ENCODE measurements at places on chromosomes 3 and 15.

- no peak for DNase-seq
Measured at GRCh38 chr15:27244047-27244446, 273.1 kb downstream of the GABRG3 start.

DNA sequence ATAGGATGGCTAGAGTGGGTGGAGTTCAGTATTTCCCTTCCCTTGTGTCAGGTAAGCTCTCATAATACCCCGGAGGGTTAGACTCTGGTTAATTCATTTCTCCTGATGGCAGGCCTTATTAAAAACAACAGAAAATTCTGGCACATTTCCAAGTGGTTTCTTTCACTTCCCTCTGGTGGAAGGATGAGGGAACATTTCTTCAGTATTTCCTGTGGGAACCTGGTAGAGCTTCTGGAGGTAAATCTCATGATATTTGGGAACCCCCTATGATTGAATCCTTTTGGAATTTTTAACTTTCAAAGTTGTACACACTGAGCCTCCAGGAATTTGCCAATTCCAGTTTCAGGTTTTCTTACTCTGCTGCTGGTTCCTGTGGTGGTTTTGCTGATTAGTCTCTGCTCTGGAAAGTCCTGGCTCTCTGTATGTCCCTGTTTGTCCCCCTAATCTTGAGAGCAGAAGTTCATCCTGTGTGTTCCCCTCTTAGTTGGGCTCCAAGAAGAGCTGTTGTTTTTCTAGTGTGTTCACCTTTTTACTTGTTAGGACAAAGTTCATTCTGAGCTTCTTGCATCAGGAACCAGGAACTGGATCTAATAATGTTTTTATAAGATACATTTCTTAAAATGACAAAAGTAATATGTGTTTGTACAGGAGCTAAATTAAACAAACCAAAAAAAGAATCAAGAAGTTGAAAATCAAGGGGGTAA is 12.1 kb downstream of the CHRNA7 start:
- no peak for DNase-seq

DNA sequence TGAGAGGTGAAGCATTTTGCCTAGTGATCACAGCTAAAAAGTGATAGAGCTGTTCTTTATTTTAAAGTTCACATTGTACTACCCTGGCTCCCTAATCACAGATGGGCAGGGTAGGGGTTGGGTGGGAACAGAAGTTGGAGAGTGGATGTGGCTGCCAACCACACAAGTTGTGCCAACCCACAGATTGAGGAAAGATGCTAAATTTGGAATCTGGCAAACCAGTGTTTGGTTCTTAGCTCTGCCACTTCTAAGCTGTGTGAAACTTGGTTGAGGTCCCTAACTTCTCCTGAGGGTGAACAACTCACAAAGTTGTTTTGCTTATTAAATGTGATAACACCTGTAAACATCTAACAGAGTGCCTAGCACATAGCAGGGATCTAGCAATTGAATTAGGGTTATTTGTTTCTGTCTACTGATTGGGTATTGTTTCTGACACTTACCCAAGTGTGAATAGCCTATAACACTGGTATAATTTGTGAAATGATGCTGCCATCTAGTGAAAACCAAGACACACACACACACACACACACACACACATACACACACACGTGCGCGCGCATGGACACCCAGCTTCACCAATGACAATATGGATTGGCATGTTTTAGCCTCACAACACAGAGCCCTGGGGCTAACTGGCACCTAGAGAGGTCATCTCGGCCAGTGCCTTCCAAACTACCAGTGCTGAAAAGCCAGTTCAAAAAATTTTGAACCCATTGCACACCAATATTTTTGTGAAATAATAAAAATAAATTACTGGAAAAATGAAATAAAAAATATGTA is 25.3 kb downstream of the ADGRG7 start:
- no peak for DNase-seq

- no peak for DNase-seq
Measured at GRCh38 chr15:38588672-38589071, 24.1 kb upstream of the RASGRP1 start.

GRCh38 chr15:86797135-86797534 is 717.5 kb downstream of the AGBL1 start:
- DNase-seq = no peak

DNA sequence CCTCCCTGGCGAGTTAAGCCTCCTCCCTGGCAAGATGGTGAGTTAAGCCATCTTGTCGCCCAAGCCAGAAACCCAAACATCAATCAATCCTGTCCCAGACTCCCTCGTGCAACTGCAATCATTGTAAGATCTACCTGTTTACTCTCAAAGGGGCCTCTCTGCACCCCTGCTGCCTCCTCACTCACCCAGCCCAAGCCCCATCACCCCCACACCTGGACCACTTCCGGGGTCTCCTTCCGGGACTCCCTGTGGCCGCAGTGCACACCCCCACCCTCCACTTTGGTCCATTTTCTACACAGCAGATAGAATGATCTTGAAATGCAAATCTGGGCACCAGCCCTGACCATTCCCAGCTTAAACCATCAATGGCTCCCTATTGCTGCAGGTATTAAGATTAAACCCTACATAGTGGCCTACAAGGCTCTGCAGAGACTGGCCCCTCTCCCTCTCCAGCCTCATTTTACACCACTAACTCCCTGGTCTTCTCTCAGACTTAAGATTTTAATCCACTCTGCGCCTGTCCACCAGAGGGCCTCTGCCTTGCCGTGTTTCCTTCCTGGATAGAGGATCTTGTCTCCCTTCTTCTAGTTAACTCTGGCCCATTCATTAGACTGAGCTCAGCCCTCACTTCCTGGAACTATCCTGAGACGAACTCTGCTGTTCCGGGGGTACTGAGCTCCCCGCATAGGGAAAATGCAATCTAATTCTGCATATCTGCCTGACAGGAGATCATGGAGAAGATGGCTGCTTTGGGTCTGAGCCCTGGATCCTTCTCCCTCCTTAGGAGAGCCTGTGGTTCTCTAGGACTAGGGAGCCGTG is 41.9 kb upstream of the SLC6A1 start:
- peak; percentile 38 for DNase-seq

DNA sequence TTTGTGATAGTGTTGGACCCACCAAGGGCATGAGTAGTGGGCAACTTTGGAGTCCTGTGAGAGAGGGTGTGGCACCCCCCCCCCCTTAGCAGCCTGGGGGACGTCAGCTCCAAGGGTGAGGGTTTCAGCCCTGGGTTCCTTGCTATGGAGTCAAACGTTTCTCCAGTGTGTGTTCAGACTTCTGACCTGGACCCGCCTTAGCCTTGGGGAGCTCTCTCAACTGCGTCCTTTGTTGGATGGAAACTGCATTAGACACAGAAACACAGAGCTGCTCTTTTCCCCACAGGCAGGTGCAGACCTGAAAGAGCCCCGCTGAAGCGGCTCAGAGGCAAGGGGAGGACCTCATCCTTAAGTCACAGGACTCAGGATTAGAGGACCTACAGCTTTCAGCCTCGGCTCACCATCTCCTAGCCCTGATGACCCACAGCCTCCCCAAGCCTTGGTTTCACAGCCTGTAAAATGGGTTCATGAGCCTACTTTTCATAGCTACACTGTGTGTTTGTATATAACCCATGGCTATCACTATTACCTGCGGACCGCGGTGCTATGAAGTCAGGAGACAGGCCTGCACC is 19.9 kb downstream of the ZNF710 start:
- DNase-seq = no peak
